ENCODE measurements at places on chromosomes 11 and 22.

GRCh38 chr11:110573411-110573810 is 138.8 kb downstream of the ARHGAP20 start:
- DNase-seq = no peak

DNA sequence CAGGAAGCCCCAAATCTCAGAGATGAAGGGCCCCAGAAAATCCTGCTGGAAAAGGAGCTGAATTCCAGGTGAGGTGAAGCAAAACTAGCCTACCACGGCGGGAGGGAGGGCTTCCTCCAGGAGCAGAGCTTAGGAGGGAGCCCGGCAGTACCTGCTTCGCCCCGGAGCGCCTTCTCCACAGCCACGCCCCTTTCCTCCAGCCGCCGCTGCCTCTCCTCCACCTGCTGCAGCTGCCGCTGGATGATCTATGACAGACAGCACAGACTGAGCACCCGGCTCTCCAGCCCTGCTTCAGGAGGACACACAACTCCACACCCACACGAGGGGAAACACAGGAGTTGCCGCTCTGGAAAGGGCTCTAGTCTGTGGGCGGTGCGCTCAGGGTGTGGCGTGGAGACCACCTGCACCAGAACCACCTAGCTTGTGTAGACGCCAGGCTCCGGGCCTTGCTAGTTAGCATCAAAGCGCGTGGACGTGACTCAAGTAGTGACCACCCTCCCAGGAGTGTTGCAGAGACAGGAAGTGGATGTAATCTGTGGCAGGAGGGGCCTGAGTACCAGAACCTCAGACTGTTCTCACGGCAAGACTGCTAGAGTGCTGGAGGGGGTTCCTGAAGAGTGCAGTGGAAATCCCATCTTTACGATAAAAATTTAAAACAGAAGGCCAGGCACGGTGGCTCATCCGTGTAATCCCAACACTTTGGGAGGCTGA is 34.6 kb upstream of the BID start:
- DNase-seq = no peak

DNA sequence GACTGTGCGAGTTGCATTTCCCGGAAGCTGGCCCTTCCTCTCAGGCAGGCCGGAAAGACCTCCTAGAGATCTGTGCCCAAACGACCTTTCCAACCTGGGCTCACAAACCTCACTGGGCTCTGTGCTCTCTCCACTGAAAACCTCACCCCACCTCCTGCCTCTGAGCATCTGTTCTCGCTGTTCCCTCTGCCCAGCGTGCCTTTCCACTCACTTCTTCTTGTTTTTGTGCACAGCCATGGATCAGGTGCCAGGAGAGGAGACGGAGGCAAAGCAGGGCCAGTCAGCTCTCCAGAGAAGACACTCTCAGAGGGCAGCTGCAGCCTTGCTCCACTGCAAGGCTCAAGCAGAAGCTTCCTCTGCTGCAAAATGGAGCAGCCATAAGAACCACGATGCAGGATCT is 10.9 kb upstream of the CPT1A start:
- DNase-seq = no peak

GRCh38 chr22:28229566-28230485 is 310.8 kb upstream of the PITPNB start:
- DNase-seq = no peak

DNA sequence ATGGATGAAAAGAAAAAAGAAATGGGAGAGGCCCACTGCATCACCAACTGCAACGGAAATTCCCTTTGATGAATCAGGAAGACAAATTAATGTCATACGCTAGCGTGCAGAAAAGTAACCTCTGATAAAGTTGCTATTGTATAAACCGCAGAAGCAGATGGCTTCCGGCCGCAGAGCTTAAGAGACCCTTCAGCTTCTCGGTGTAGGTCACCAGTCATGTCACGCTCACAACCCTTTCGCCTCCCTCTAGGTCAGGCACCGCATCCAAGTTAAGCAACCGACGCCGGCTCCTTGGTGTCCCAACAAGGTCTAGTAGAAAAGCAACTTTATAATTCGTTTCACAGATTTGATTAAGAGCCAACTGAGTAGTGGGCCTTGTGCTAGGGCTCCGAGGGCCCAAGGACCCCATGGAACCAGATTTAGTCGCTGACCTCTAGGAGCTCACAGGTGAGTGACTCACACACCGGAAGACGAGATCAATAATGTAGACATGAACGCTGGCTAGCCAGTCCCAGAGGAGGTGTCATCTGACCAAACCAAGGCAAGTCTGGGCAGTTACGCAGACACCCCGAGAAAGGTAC is 1.2 kb upstream of the ZFP91 start:
- peak; percentile 80 for DNase-seq

GRCh38 chr22:47027766-47028165 is 265.3 kb downstream of the TBC1D22A start:
- DNase-seq = no peak

DNA sequence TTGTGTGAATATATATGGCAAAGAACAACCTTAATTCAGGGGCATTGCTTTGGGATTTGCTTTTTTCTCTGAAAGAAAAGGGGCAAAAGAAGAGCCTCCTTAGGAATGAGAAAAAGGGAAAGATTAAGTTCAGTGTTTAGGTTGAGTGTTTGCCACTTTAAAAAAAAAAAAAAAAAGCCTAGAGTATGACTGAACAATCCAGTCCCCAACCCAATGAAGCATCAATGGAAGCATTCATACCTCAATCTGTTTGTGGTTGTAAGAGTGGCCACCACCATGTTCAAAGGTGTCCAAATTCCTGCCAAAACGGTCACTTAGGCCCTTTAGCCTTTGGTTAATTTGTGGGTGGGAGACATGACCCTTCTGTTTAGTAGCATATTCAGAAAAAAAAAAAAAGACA is 260.6 kb downstream of the SOX6 start:
- DNase-seq = no peak

- no peak for DNase-seq
Measured at GRCh38 chr11:45211732-45212131, 65.3 kb downstream of the PRDM11 start.

DNA sequence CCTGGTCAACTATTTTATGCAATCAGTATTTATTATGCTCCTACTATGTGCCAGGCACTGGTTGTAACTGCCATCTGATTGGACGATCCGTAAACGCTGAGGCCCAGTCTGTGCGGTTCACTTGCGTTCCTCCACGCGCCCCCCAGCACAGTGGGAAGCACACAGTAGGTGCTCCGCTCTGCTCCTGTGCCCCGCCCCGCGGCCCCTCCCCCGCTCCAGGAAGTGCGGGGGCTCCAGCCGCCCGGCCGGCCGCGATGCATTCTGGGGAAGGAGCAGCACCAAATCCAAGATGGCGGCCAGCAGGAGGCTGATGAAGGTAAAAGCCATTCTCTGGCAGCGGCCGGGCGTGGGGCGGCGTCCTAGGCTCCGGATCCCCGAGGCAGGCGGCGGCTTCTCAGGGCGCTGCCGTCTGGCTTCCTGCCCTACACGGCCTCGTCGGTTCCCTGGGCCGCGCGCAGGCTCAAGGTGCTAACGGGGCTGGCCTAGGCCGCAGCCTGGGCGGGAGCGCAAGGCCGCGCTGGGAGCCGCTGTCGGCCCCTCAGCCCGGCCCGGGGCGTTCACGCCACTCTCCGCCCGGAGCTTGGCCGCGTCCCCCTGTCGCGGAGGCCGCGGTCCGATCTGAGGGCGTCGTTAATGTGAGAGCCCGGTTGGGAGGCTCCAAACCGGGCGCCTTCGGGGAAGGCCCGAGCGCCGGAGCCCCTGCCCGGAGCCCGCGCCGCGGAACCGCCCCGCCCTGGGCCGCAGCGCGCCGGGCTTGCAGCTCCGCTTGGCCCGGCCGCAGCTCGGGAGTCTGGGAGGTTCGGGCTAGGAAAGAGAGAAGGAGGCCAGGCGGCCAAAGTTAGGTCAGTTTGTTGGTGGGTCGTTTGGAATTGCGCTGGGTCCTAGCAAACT is at the start of gene UBE2L3:
TSS of gene UBE2L3 (plus strand) at position 259 of the 891 bp plus-strand sequence. CDS start at position 290, 31 bp downstream.
- DNase-seq = peak; percentile 69

GRCh38 chr11:103294516-103294915 is 185.3 kb downstream of the DYNC2H1 start:
- no peak for DNase-seq

- no peak for DNase-seq
Measured at GRCh38 chr22:30232716-30233218, 13.8 kb downstream of the LIF start.

- DNase-seq = no peak
Measured at GRCh38 chr11:119721129-119722120, 7.6 kb downstream of the NECTIN1 start.

- DNase-seq = no peak
Measured at GRCh38 chr11:62707277-62707861, at the start of the genes BSCL2 and GNG3. BSCL2 (minus strand) TSS chr11:62707424; CDS start chr11:62707195, 229 bp downstream. GNG3 (plus strand) TSS chr11:62707676; CDS start chr11:62708296, 620 bp downstream.

GRCh38 chr22:49137206-49137840 is 690.4 kb downstream of the BRD1 start:
- DNase-seq = no peak

GRCh38 chr11:15532432-15532831 is 417.7 kb downstream of the INSC start:
- DNase-seq = no peak

- DNase-seq = no peak
Measured at GRCh38 chr11:78230161-78230877, 41.6 kb downstream of the USP35 start.

GRCh38 chr11:76501526-76502202 is 56.8 kb downstream of the EMSY start:
- DNase-seq = no peak

DNA sequence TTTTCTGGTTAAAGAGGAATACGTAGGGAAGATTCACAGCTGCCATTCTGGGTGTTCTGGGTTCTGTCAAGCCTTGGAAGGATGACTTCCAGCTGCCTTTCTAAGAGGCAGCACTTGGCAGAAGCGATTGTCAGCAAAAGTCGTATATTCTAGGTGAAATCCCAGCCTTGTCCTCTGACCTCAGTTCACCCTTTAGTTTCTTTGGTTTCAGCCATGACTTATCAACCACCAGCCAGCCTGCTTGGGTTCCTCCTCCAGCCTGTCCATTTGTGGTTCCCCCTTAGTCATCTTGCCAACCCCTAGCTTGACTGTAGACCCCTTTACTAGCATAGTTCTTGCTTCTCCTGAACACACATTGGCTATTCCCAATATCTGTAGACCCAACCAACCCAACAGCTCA is 102.3 kb upstream of the CD44 start:
- DNase-seq = no peak

- DNase-seq = no peak
Measured at GRCh38 chr22:28761449-28761755, 11.1 kb upstream of the CCDC117 start.

DNA sequence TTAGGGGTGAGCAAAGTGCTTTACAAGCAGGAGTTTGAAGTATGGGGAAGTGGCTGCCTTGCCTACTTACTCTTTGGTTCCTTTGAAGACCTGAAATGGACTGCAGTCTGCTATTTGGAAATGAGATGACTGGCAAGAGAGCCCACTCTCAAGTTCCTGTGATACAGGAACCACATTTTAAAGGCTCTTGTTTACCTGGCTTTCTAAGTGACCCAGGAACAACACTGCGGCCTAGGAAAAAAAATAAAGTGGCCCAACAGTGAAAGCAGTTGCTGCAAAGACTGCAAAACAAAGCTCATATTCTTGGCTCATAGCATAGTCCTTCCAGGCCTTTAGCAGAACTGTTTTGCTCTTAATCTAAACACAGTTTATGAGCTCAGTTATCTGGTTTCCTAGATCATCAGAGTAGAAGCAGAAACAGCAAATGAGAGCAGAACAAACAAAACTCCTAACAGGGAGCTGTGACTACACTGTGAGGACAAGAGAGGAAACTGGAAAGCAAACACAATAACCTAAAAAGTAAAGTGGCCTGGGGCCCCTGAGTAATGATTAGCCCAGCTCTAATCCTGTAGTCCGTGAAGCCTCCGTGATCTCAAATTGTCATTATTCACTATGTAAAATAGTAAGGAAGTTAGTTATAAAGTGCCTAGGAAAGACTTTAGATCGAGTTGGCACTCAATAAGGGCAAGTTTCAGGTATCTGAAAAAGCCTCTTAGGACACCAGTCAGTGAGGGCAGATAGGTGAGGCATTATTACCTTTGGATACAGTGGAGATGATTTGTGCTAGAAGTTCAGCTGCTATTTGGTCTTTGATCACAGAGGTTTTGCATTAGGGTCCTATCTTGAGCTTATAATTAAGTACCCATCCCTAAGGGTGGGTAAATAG is 11.5 kb downstream of the CCDC117 start:
- DNase-seq = no peak

- no peak for DNase-seq
Measured at GRCh38 chr22:25410849-25411248, 153.6 kb upstream of the GRK3 start.

DNA sequence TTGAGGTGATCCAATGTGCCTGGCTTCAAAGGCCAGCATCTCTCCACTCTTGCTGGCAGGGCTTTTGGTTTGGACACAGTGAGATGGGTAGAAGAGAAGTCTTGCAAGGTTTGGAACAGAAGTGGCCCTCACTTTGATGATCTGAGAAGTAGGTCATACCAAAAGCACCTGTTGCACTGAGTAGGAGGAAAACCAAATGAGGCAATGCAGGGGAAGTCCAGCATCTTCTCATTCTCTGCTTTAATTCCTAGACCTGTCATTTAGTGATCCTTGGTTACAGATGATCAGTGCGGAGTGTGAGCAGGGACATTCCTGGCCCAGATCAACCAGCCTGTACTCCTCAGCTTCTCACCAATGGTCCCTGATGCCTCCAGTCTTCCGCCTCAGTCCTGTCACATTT is 990.5 kb downstream of the OPCML start:
- no peak for DNase-seq

Measured in T-helper 22 cell (primary cell).